BJ (cell line): ENCODE measurements at places on chromosomes 6 and 20. TPM values are rescaled to one million over a fixed set of nuclear protein-coding genes. Genes with fewer than 3 reads are reported as not detected.
A peak's percentile ranks its signal among the peaks of the same experiment; 100 is the strongest.

- DNase-seq: no peak
These were observed 12.7 kb upstream of the DSN1 start for GRCh38 chr20:36786246-36786645.

DNA sequence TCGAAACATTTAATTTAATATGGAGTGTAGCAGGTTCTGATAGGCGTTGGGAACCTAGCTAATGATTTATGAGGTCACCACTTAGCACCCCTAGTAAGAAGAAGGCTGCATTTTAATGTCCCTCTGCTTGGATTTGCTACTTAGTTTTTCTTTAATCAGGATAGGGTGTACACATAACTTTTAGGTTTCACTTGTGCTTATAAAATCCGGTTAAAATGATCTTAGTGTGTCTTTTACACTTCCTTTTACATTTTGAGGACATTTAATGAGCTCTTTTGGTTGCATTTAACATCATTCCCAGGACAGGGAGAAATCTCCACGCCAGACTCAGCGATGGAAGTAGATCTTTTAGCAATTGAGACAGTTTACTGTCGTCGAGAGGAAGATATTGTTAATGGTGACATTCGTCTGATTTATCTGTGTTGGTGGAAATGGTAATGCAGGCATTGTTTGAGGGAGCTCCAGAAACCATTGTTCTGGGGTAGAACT, 5.6 kb downstream of the TFAP2A start:
- no peak for DNase-seq

- no peak for DNase-seq
These were observed at the start of gene TCP11 for GRCh38 chr6:35141007-35141655. TCP11 (minus strand) TSS chr6:35141339; CDS start chr6:35140870, 469 bp downstream.

DNA sequence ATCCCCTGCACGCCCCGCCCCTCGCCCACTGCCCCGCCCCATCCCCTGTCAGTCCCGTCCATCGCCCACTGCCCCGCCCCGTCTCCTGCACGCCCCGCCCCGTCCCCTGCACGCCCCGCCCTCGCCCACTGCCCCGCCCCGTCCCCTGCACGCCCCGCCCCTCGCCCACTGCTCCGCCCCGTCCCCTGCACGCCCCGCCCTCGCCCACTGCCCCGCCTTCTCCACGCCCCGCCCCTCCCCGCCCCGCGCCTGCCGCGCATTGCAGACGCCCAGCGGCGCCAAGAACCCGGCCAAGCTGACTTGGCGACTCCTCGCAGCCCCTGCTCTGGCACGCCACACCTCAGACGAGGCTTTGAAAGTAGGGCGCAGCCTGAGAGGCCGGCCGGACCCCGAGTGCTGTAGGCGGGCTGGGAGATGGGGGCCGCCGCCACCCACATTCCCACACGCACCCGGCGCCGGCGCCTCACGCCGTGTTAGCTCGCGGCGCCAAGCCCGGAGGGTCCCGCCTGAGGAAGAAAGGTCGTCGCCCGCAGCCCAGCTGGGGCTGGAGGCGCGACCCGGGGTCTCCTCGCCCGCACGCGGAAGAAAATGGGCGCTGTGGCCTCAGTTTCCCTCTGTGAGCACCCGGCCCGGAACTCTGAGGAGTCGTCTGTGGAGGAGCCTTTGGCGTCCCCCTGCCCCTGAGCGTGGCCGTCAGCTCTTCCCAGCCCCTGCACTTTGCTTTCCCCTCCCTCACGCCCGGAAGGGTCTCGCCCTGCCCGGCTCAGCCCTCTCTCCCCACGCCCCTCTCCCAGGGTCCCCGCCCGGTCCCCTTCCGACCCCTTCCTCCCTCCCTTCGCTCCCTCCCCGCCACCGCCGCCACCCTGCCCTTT, at the start of gene RAD21L1:
Gene RAD21L1, plus strand, starts transcription at position 262 of the 872 bp plus-strand sequence. CDS start 2,410 bp downstream, outside the sequence.
- no peak for DNase-seq

DNA sequence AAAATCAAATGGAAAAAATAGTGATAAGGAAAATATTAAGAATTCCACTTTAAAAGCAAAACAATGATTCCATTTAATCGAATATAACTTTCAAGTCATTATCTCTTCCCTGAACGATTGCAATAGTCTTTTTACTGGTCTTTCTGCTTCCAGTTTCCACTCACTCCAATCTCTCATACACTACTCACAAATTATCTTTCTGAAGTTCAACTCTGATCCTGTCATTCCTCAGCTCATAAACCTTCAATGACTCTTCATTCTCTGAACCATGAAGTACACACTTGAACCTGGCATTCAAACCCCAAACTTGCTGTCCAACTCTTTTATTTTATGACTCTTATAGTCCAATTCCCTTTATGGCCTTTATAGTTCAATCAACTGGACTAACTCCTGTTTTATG, 304.1 kb upstream of the TCF21 start:
- DNase-seq: no peak

GRCh38 chr6:25794784-25795183, 37.1 kb downstream of the SLC17A1 start:
- no peak for DNase-seq

DNA sequence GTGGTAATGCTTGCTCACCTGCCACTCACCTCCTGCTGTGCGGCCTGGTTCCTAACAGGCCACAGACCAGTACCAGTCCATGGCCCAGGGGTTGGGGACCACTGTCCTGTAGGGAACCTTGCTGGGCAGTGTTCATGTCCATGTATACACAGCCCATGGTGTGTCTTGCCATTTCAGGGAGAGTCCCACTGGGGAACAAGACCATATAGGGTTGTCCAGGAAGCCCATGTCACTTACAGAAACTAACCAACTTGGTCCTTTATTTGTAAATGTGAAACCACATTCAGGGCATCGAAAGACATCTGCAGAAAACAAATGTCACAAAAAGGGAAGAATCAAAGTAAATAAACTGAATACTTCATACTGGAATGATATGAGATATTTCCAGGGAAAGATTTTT, 179.1 kb downstream of the NFATC2 start:
- no peak for DNase-seq

DNA sequence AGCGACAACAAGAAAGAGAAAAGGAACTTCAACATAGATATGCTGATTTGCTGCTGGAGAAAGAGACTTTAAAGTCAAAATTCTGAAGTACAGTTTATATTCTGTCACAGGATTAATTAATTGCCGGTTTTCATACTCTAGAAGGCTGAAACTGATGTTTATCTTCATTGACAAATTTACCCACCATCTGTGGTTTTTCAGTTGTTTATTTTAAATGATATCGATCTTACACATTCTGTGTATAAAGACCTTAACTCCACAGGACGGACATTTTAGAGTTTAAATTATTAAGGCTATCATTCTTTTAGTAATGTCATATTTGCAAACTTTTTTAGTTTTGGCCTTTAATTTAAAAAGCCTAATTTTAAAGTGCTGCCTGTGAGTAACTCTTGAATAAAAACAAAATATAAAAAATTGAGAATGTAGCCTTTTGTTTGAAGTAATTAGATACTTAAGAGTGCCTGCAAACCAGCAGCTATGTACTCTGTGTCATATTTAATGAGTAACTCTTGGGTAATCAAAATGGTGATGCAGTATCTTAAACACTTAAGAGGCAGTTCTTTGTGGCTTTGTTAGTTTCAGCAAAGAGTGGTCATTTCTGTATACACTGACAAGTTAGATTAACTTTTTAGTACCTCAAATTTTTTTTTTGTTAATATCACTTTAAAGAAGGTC, 59.3 kb downstream of the CDC5L start:
- peak; percentile 73 for DNase-seq

- no peak for DNase-seq
These were observed 78.6 kb upstream of the TOX2 start for GRCh38 chr20:43835944-43836508.

DNA sequence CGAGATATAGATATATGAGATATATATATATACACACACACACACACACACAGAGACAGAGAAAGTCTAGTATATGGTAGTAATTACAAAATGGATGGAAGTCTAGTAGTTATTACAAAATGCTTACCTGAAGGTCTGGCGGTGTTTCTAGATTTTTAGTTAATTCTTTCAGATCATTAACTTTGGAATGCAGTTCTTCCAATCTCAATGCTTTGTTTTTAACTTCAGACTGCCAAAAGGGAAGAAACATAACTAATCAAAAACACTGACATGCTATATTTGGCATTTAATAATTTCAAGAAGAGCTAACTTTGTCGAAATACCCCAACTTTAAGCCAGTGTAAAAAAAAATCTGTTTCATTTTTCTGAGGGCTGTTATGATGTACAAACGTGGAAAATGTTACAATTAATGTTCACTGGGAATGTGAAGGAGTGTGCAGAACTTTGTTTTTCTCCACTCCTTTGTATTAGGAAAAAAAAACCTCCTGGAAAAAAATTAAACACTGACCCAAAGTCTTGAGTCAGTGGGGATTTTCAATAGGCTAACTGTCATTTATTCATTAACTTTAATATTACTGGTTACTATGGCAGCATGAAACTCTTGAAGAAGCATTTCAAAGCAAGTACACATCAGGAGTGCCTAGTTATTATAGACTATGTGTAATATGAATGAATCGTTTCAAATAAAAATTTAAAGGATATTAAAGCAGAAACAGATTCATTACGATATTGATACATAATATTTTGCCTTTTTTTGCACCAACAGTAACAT, 232.9 kb downstream of the SYNE1 start:
- no peak for DNase-seq

GRCh38 chr6:17031961-17032360, 69.9 kb upstream of the STMND1 start:
- no peak for DNase-seq

The TFAP2C gene
- polyA plus RNA-seq: 3.9 and 4.4 TPM in 2 replicates

The CTCFL gene
- polyA plus RNA-seq: not detected in 2 replicates

The MUC22 gene
- polyA plus RNA-seq: not detected in 2 replicates
